KG1 (cell line): ENCODE measurements at places on chromosomes 5 and 9.

GRCh38 chr5:91269198-91269597 is 113.9 kb downstream of the ARRDC3 start:
- DNase-seq = no peak

DNA sequence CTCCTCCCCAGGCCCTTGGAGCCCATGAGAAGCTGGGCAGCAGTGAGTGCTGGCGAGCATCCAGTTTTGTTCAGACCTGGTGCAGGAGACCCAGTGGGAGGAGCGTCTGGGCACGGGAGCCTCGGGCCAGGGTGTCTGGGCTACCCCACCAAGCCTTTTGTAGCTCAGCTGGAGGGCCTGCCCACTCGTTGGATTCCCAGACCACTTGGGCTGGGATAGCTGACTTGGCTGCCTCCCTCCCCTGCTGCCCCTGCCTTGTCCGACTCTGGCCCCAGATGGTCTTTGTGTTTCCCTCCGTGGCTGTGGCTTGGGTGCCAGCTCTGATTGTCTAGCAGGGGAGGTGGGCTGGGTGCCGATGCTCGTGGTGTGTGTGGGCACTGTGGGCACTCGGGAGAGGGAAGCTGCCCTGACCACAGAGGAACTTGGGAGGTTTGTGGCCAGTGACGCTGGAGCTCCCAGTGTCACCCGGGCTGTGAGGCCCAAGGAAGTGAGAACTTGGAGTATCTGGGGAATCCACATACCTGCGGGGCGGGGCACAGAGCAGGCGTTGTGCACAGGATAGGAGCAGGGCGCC is 47.3 kb downstream of the WNK2 start:
- no peak for DNase-seq

- no peak for DNase-seq
Observed at GRCh38 chr9:111948951-111949350, 52.3 kb downstream of the UGCG start.

DNA sequence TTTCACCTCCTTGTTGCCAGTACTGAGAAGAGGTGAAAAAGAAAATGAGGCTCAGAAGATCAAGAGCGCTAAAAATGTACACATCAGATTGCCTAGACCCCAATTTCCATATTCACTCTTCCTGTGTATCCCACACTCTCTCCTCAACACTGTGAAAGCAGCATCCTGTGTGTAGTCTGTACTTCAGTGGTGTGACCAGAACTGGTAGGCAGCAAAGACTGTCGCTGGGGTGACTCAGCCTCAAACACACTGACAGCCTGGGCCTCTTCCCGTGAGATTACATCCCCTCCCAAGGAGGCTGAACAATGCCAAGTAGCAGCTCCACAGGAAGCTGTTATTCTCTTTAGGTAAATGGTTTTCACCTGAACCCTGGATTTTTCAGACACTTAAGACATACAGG is 135.5 kb downstream of the CCDC192 start:
- no peak for DNase-seq

GRCh38 chr9:130118841-130119518 is 53.2 kb upstream of the NCS1 start:
- no peak for DNase-seq

- no peak for DNase-seq
Observed at GRCh38 chr5:177495243-177496060, 2.0 kb downstream of the PDLIM7 start.

GRCh38 chr9:126084008-126084407 is 242.6 kb upstream of the MVB12B start:
- no peak for DNase-seq

DNA sequence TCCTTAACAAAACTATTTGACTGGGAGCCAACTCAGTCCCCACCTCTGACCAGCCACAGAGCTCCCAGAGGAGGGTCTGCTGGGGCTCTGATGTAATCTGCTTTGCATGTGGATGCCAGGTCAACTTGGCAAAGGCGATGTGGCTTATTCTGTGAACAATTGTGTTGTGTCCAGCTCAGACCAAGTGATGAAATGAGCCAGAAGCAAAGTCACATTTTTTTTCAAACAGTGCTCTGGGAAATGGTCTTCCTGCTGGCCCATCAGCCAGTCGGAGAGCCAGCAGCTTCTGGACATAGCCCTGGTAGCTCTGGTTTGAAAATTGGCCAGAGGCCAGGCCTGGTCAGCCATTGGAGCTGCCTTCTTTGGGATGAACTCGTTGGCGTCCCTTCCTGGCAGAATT is 86.5 kb downstream of the ANGPTL2 start:
- no peak for DNase-seq

DNA sequence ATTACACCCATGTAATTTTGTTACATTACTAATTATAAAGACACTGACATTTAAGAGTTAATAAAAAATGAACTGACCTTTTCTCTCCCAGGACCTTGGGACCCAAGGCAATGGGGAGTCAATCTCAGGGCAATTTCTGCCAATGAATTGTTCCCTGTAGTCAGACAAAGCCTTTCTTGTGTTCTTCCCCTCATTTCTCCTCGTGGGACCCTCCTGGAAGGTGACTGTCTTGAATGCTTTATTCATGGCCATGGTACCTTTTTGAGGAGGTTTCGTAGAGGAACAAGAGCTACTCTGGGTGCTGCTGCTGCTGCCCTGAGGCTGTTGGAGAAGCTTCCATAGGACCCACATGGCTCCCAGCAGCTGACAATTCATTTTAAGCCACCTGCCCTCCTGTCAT is 190.3 kb downstream of the SNX18 start:
- no peak for DNase-seq

- DNase-seq = no peak
Observed at GRCh38 chr9:100626949-100627348, 49.1 kb downstream of the CAVIN4 start.

DNA sequence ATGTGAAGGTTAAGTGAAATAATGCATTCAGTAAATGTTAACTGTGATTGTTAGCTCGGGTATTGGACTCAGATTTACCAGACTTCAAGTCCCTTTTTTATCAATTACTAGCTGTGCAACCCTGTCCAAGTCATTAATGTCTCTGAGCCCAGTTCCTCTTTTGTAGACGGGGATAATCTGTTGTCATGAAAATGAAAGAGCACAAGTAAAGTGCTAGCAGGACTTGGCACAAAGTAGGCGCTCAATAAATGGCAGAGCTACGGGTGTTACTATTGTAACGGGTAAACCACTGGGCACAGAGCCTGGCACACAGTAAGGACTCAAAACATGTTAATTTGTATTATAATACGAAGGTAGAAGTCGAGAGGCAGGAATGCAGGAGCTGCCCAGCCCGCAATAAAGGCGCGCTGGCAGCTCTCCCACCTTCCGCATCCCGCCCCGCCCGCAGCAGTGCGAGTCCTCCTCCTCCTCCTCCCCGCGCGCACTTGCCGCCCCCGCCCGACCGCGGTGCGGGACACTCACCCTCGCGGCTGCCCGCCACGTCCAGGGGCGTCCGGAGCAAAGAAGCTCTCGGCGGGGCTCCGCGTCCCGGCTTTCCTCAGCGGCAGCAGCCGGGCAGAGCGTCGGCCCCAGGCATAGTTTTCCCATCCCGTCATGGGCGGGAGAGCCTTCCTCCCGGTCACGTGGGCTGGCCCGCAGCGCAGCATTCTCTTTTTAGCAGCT is at the start of gene C1QTNF2:
TSS of gene C1QTNF2 (minus strand) at position 637 of the 723 bp plus-strand sequence. CDS start 15,615 bp downstream, outside the sequence.
- DNase-seq = no peak

GRCh38 chr9:22285066-22285465 is 161.6 kb upstream of the DMRTA1 start:
- DNase-seq = no peak

DNA sequence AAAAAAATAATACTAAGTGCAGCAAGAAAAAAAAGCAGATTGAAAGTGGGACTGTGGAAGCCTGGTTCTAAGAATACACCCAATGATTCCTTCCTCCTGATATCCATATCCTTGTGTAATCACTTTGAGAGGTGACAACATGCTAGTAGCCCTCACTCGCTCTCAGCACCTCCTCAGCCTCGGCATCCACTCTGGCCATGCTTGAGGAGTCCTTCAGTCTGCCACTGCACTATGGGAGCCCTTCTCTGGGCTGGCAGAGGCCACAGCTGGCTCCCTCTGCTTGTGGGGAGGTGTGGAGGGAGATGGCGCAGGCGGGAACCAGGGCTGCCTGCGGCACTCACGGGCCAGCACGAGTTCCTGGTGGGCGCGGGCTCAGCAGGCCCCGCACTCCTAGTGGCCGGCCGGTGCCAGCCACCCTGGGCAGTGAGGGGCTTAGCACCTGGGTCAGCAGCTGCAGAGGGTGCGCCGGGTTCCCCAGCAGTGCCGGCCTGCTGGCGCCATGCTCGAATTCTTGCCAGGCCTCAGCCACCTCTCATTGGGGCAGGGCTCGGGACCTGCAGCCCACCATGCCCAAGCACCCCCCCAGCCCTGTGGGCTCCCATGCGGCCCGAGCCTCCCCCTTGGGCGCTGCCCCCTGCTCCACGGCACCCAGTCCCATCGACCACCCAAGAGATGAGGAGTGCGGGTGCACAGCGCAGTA is 24.5 kb upstream of the SELENOP start:
- DNase-seq = no peak

DNA sequence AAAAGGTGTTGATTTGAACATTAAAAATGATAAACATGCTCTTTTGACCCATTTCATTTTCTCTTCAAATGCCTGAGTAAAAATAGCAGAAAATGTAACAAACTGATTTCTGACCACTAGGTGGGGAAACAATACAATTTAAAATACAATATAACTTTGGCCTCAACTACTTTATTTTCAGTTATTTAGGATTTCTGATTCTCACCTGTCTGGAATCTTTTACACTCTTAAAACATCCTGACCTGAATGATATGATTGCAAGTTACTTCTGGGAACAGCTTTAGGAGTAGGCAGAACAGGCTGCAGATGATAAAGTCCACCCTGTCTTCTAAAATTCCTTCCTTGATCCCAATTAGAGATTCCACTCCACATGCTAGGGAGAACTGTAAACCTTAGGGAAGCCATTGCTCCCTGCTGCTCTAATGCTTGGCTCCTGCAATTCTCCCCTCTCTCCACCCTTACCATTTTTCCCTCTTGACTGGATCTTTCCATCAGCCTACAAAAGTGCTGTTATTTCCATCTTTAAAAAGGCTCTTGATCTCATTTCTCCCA is 70.3 kb downstream of the FYB1 start:
- no peak for DNase-seq

- DNase-seq = no peak
Observed at GRCh38 chr5:43889233-43889632, 286.3 kb downstream of the NNT start.

DNA sequence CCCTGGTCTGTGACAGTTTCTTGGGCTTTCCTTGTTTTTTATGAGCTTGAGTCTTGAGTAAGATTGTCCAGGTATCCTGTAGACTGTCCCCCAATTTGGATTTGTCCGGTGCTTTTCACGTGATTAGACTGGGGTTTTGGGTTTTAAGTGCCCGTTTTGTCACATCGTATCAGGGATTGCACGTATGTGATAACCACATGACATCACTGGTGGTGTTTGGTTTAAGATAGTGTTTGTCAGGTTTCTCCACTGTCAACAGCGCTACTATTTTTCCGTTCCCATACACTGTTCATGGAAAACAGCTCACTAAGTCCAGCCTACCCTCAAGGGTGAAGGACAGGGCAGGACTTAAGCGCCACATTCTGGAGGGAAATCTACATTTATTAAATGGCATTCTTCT is 39.7 kb downstream of the LMNB1 start:
- no peak for DNase-seq
